Memory B cell (primary cell): ENCODE measurements at places on chromosomes 5 and 9.

DNA sequence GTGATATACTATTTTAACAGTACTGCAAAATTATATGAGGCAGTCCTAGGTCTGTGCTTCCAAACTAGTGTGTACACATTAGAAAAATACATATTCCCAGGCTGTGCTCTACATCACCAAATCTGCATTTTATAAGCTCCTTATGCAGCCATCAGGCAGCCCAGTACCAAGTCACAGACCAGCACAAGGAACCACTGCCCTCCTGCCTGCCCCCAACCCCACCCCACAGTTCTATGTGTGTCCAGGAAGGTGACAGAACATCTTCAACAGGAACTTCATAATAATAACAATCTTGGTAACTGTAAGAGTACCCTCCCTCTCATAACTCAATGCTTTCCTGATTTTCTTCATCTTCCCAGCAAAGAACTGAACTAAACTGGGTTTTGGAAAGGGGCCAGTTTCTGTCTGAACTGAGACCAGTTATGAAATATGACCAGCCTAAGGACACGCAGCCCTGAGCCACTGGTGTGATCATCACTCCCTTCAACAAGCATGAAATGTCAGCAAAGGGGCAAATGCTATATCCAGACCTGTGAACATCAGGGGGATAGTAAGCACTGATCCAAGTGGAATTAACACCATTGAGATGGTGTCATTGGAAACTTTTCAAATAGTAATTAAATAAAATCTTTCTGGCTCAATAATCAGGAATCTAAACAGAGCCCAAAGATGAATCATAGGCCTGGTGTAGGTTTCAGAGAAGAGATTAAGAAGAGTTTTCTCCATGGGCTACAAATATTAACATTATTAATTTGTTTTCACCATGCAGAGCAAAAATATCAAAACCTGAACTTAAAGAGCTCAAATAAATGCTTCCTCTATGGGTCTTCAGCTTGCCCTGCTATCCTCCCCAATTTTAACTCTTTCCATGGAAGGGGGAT, 82.1 kb downstream of the DPYSL3 start:
- no peak for DNase-seq

GRCh38 chr5:146327257-146327870, 11.3 kb upstream of the POU4F3 start:
- DNase-seq: no peak

DNA sequence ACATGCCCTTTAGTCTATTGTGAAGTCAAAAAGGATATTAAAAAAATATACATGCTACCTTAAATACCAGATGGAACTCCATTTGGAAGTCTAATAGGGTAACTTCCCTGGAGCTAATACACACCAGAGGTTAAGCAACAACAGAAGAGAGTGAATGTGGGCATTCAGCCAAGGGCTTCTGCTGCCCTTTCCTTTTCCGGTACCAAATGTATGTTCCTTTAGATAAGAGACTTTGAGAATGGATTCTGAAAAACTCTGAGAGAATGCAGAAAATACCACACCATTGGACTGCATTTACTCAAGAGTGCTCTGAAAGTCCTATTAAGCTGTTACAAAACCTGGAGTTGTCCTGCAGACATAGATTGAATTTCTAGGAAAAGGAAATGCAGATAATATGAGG, 23.8 kb upstream of the TRPM3 start:
- DNase-seq: no peak

GRCh38 chr5:138843316-138844124, 31.6 kb downstream of the LRRTM2 start:
- DNase-seq: no peak

DNA sequence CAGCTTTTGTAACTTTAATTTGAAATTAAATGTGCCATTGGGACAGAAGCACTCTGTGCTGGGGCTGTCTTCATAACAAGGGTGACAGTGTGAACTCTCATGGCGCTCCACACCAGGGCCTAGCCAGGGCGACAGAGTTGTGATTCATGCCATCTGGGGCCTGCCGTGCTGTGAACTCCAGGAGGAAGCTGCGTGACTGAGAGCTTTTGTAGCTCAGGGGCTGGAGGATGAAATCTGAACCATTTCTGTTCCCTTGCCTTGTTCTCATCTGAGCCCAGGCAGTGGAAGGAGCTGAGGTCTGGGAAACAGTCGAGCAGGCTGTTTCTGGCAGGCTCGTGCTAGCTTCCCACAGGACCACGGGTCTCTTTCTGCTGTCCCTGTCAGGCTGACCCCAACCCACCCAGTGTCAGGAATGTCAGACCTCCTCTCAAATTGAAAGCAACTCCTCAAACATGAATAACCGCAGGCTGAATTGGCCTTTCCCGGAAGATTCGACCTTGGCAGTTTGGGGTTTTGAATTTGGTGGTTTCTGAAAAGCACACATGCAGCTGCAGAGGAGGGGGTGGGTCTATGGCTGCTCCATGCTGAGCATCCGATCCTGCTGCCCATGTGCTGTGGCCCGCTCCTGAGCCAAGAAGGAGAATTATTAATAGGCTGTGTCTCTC, 69.2 kb upstream of the RPS23 start:
- DNase-seq: no peak

DNA sequence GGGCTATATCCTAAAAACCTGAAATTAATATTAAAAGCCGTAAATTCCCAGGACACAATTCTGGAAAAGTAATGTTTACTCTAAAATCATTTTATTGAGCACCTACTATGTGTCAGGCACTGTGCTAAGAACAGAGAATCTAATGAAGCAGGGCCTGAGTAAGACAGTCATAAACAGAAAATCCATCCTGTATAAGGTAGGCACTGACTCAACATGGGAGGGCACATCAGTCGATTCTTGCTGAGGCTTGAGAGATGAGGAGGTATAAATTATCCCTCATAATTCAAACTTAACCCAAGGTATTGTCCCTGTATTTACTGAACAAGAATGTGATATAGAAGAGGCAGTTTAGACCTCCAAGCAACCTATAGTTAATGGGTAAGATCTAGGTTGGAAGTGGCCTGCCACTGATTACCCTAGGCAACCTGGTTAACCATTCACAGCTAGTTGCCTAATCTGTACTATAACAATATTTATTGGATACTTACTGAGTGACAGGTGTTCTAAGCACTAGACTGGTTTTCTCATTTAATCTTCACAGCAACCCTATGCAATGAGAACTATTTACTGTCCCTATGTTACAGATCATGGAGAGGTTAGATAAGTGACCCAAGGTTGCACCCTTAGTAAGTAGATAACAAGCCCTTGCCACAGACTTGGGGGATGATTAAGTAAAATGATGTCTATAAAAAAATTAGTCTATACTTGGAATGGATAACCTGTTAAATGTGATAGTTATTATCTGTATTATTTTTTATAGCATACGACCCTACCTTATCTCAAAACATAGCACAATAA, 317.7 kb downstream of the PDE4D start:
- no peak for DNase-seq

GRCh38 chr9:121895818-121896544, 197.1 kb downstream of the TTLL11 start:
- no peak for DNase-seq

GRCh38 chr9:101706997-101707396, 31.4 kb downstream of the GRIN3A start:
- no peak for DNase-seq

- DNase-seq: no peak
These were observed 103.8 kb upstream of the SLC1A3 start for GRCh38 chr5:36502608-36503007.

GRCh38 chr9:128162215-128163026, 2.4 kb downstream of the BBLN start:
- DNase-seq: no peak

GRCh38 chr5:18771097-18771610, 1136.9 kb downstream of the TAF11L14 start:
- DNase-seq: no peak

DNA sequence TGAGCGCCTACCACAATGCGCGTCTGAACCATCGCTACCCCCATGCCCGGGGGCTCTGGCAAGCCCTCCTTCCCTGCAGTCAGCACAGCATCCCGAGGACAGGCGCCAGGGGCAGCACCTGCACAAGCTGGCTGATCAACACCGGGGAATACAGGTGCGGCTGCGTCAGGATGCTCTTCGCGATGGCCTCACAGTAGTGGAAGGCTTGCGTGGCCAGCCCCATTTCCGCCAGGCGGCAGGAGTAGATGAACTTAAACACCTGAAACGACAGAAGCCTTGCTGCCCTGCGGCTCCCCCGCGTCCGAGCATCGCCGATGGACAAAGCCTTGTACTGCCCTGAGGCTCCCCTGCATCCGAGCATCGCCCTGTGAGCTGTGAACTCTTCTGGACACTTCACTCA, 17.7 kb upstream of the INPP5E start:
- no peak for DNase-seq

- DNase-seq: no peak
These were observed 8.3 kb downstream of the CIZ1 start for GRCh38 chr9:128182893-128183588.

DNA sequence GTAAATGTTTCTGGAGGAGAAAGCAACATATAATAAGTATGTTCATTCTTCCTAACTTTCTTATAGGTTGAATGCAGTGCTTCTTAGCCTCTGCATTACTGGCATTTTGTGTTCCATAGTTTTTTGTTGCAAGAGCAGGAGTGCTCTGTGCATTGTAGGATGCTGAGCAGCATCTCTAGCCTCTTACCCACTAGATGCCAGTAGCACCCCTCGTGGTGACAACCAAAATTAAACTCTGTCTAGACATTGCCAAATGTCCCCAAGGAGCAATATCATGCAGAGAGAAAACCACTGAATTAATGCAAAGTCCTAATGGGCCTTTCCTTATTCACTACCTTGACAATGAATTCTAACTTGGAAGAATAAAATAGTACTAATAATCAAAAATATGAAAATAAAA, 147.0 kb downstream of the GLIS3 start:
- no peak for DNase-seq
